Mesenchymal stem cell (in vitro differentiated cells and primary cell): ENCODE measurements at places on chromosomes 1 and 21.

DNA sequence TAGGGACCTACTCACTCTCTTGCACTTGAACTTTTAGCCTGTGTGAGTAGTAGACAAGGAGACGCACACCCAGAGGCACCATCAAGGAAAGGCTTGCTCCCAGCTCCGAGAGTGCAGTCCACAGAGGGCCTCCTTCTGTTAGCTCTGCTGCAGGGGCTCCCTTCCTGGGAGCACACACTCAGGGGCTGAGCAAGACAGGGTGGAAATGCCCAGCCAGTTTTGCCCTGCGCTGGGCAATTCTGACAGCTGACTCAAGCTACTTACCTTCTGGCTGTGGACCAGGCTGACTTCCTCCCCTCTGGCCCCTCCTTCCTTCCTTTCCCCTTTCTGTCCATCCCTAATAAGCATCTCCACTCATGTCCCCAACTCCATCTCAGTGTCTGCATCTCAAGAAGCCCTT lies 449.1 kb downstream of the PTPRU start:
- H3K27ac ChIP-seq: no peak overlapping the region
- peaks cover 24% of the 10 kb centered on the region for H3K27me3 ChIP-seq
- no peak overlapping the region for H3K4me3 ChIP-seq

DNA sequence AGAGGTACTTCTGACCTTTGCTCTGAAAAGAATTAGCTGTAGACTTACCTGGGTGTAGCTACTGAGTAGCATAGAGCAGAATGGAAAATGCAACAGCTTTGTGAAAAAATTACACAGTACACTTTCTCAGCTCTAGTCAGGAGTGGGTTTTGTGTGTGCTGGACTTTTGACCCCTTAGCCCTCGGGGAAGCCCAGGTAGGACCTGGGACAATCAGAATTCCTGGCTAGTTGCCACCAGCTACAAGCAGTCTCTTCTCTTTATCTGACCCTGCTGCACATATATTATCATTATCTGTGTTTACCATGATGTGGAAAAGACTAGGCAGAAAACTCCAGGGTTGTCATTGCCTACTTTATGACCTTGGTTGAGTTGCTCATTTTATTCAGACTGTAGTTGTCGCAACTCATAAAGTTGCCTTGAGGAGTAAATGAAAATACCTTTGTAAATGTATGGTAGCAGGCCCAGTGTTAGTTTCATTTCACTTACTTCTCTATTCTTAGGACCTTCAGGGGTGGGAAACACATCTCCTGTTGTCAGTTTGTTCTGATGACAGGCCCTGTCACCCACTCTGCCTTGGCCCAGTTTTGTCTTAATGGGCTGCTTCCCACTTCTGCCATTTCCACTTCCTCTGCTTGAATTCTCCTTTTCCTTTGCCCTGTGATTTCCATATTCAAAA lies 5.4 kb downstream of the NEK7 start:
- H3K27ac ChIP-seq: no peak overlapping the region
- H3K4me1 ChIP-seq: no peaks in the 10 kb centered on the region
- no peak overlapping the region for H3K4me3 ChIP-seq

GRCh38 chr1:217417363-217417762 lies 213.5 kb downstream of the GPATCH2 start:
- no peak overlapping the region for H3K27ac ChIP-seq
- no peak overlapping the region for H3K4me3 ChIP-seq
- no peaks in the 10 kb centered on the region for H3K4me1 ChIP-seq
- no peaks in the 10 kb centered on the region for H3K36me3 ChIP-seq

GRCh38 chr1:59397139-59397858 lies 100.4 kb downstream of the FGGY start:
- H3K4me3 ChIP-seq: no peak overlapping the region
- DNase-seq: no peak
- H3K27ac ChIP-seq: no peak overlapping the region

GRCh38 chr1:170284951-170285350 lies 139.2 kb downstream of the NTMT2 start:
- H3K27me3 ChIP-seq: no peaks in the 10 kb centered on the region
- H3K4me1 ChIP-seq: no peaks in the 10 kb centered on the region
- no peak overlapping the region for H3K4me3 ChIP-seq
- no peak overlapping the region for H3K27ac ChIP-seq
- DNase-seq: no peak
- no peaks in the 10 kb centered on the region for H3K36me3 ChIP-seq

DNA sequence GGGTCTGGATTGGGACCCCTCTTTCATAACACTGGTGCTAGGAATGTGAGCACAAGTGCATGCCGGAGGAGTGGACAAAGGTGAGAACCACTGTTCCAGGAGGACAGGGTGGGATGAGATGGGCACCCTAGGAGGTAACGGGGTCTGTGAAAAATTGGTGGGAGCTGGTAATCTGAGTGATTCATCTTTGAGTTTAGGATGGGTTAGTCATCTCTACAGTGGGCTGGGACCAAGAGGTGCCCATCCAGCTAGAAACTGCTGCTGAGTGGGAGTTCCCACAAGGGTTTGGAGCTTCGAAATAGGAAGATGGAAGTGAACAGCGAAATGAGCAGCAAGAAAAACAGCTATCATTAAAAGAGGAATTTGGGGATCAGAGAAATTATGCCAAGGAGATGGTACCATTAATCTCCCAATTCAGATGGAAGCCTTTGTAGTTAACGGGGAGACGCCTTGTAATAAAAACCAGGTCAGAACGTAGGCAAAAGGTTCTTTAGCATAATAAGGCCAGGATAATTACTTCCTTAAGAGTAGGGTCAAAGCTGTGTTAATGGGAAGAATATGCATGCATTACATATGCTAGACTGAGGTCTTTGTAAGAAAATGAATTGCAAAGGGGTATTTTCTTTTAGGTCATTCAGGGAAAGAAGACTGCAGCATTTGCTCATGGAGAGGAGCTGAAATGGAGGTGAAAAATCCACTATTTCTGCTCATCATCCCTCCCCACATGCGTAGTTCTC lies 55.5 kb downstream of the OLFML3 start:
- no peak overlapping the region for H3K27ac ChIP-seq
- H3K36me3 ChIP-seq: no peaks in the 10 kb centered on the region
- no peak for DNase-seq
- peaks cover 6% of the 10 kb centered on the region for H3K4me1 ChIP-seq
- no peak overlapping the region for H3K4me3 ChIP-seq

- H3K4me3 ChIP-seq: no peak overlapping the region
- no peak for DNase-seq
- H3K27me3 ChIP-seq: no peaks in the 10 kb centered on the region
- H3K27ac ChIP-seq: no peak overlapping the region
- H3K4me1 ChIP-seq: no peaks in the 10 kb centered on the region
These were observed 19.3 kb downstream of the TEX38 start for GRCh38 chr1:46690931-46691421.

DNA sequence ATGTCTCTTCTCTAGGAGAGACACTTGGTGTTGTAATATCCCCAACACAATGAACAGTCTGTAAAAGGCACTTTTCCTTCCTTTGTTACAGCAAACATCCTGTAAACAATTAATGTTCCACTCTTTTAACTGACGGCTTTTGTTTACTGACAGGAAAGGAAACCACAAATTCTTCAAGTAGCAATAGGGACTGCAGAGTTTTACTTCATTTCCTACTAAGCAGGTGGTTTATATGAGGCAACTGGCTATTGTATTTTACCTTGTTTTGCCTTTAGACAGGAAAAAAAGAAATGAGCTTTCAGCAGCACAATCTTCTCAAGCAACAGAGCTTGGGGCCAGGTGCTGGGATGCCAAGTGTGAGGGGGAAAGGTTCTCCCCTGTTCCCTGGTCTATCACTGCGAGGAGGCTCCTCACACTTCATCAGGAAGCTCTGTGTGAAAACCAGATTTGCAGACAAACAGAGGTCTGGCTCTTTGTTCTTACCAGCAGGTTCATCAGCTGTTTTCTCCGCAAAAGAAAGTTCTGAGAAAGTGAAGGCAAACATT lies 51.2 kb downstream of the SIPA1L2 start:
- H3K4me3 ChIP-seq: no peak overlapping the region
- no peak overlapping the region for H3K27ac ChIP-seq
- peaks cover 3% of the 10 kb centered on the region for H3K4me1 ChIP-seq

DNA sequence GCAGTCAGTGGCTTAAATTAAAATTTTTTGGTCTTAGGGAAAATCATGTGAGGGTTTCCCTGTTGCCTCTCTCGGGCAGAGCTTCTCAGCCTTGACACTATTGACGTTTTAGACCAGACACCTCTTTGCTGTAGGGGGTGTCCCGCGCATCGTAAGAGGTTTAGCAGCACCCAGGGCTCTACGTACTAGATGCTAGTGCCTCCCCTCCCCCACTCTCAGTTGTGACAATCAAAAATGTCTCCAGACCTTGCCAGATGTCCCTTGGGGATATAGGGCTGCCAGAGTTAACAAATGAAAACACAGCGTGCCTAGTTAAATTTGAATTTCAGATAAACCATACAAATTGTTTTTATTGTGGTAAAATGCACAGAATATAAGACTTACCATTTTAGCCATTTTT lies 293.3 kb downstream of the DISC1 start:
- no peaks in the 10 kb centered on the region for H3K36me3 ChIP-seq
- H3K4me3 ChIP-seq: no peak overlapping the region
- DNase-seq: no peak
- peaks cover 13% of the 10 kb centered on the region for H3K4me1 ChIP-seq
- H3K27me3 ChIP-seq: no peaks in the 10 kb centered on the region

DNA sequence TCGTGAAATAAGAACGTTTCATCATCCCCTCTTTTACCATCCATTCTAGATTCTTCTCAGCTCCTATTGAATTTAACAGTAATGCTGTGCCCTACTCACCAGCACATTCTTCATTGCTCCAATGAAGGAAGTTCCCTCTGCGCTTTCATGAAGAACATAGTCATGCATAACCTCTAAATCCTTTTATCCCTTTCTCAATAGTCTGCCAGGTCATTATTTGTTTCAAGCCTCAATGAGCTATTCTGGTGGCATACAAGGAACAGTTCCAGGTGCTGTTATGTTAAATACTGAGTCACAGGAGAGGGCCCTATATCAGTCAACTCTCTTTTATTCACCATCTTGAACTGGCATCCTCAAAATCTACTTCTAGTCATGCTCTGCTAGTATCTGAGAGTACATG lies 381.0 kb downstream of the GPATCH2 start:
- no peak overlapping the region for H3K4me3 ChIP-seq
- H3K4me1 ChIP-seq: no peaks in the 10 kb centered on the region
- DNase-seq: no peak
- no peak overlapping the region for H3K27ac ChIP-seq
- H3K36me3 ChIP-seq: no peaks in the 10 kb centered on the region

- H3K4me1 ChIP-seq: peaks cover 5% of the 10 kb centered on the region
- H3K4me3 ChIP-seq: no peak overlapping the region
- no peaks in the 10 kb centered on the region for H3K27me3 ChIP-seq
- no peak for DNase-seq
These were observed 350.2 kb downstream of the SMYD3 start for GRCh38 chr1:246156847-246157246.

DNA sequence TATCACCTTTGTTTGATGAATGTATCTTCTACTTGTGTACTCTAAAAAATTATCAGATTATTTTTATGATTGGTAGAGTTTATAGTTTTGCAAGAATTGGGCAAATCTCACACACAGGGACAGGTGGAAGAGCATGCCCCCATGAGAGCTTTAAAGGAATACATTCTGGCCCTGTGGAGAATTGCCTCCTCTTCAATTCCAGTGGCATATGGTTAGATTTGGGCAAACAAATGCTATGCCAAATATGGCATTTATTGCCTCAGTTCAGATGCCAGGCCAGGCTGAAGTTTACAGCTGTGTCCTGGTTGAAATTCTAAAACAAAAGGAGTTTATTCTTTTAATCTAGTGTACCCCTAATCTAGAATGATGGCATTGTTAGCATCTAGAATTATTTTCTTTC lies 162.4 kb upstream of the CACYBP start:
- H3K27ac ChIP-seq: no peak overlapping the region
- DNase-seq: no peak
- no peaks in the 10 kb centered on the region for H3K27me3 ChIP-seq
- no peaks in the 10 kb centered on the region for H3K4me1 ChIP-seq
- H3K36me3 ChIP-seq: no peaks in the 10 kb centered on the region
- H3K4me3 ChIP-seq: no peak overlapping the region

DNA sequence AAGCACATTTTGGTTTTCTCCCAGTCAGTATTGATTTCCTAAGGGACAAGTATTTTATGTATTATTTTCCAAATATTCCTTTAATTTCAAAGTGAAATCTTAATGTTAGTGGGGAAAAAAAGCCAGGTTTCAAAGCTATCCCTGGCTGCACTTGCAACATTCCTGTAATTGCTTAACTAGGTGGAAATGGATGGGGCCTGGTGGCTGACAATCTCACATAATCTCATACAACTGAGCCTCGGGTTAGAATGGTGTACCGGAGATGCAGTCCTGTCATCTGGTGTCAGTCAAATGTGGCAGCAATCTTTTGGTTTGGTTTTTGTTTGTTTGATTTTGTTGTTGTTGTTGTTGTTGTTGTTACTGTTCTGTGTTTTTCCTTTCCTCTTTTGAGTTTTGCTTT lies 46.1 kb downstream of the KDM1A start:
- no peak for DNase-seq
- H3K27ac ChIP-seq: no peak overlapping the region
- no peaks in the 10 kb centered on the region for H3K4me1 ChIP-seq
- peaks cover 14% of the 10 kb centered on the region for H3K36me3 ChIP-seq
- H3K4me3 ChIP-seq: no peak overlapping the region
- no peaks in the 10 kb centered on the region for H3K27me3 ChIP-seq

- no peaks in the 10 kb centered on the region for H3K27me3 ChIP-seq
- peaks cover 62% of the 10 kb centered on the region for H3K36me3 ChIP-seq
- no peak for DNase-seq
- no peak overlapping the region for H3K27ac ChIP-seq
- peaks cover 30% of the 10 kb centered on the region for H3K4me1 ChIP-seq
These were observed 31.7 kb downstream of the ECE1 start for GRCh38 chr1:21258331-21259134.

DNA sequence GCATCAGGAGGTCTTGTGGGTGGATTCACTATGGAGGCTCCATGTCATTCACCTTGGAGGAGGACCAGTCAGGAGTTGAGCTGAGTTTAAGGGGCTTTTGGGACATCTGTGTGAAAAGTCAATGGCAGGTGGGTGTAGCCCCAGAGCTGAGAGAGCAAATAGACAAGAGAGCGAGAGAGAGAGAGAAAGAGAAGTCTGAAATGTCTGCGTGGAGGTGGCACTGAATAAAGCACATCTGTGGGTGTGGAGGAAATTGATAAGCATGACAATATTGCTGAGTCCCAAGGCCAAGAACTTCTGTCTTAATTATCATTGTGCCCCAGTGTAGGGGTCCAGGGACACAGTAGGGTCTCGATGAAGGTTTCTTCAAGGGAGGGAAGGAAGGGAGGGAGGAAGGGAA lies 79.5 kb upstream of the VAMP3 start:
- H3K27ac ChIP-seq: no peak overlapping the region
- DNase-seq: no peak
- no peak overlapping the region for H3K4me3 ChIP-seq
- no peaks in the 10 kb centered on the region for H3K36me3 ChIP-seq
- H3K27me3 ChIP-seq: peaks cover 65% of the 10 kb centered on the region
